ENCODE measurements at places on chromosomes 13 and 19. TPM values are rescaled to one million over a fixed set of nuclear protein-coding genes. Genes with fewer than 3 reads are reported as not detected.

TEX101 gene
- polyA plus RNA-seq, result not detected

SLC6A16 gene
- polyA plus RNA-seq, result 0.72 TPM

CAPN12 gene
- 0.45 TPM for polyA plus RNA-seq

ZNF528 gene
- polyA plus RNA-seq, result 6.2 TPM

MISP gene
- polyA plus RNA-seq, result not detected

CADM4 gene
- 5.0 TPM for polyA plus RNA-seq

ZNF480 gene
- 3.6 TPM for polyA plus RNA-seq

CD209 gene
- not detected for polyA plus RNA-seq

HIPK4 gene
- 0.12 TPM for polyA plus RNA-seq

CFD gene
- polyA plus RNA-seq, result 0.53 TPM

EBI3 gene
- polyA plus RNA-seq, result 1.8 TPM

DNA sequence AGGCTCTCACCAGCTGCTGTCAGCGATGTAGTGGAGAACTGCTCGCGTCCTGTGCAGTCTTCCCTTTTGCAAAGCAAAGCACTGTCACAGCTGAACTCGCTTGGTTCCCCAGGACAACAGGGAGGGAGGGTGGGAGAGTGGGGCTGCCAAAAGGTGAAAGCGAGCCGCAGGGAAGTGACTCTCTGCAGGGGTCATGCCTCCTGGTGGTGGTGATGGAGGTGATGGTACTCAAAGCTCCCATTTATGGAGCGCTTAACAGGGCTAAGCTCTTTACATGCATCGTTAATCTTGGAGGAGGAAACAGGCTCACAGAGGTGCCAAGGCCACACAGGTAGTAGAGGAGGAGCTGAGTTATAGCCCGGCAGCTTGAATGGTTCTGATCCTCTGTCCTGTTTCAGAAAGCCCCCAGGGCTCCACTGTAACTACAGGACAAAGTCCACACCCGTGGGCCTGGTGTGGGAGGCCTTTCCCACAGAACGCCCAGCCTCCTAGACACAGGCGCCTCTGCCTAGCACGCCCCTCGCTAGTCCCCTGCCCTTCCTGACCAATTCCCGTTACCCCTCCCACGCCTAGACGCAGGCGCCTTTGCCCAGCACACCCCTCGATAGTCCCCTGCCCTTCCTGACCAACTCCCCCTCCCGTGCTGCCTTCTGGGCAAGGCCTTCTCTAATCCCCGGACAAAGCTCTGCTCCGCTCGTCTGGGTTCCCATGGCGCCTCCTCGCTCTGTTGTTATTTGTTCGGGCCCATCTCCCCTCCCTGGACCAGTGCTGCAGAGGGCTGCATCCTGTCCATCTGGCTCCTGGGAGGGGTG is 10.7 kb downstream of the PPP1R37 start:
- no peak for DNase-seq

- no peak for DNase-seq
Measured at GRCh38 chr19:9735986-9736385, 32.6 kb downstream of the ZNF846 start.

DNA sequence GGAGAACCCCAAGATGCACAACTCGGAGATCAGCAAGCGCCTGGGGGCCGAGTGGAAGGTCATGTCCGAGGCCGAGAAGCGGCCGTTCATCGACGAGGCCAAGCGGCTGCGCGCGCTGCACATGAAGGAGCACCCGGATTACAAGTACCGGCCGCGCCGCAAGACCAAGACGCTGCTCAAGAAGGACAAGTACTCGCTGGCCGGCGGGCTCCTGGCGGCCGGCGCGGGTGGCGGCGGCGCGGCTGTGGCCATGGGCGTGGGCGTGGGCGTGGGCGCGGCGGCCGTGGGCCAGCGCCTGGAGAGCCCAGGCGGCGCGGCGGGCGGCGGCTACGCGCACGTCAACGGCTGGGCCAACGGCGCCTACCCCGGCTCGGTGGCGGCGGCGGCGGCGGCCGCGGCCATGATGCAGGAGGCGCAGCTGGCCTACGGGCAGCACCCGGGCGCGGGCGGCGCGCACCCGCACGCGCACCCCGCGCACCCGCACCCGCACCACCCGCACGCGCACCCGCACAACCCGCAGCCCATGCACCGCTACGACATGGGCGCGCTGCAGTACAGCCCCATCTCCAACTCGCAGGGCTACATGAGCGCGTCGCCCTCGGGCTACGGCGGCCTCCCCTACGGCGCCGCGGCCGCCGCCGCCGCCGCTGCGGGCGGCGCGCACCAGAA is 1.1 kb downstream of the SOX1 start:
- no peak for DNase-seq

- DNase-seq, result no peak
Measured at GRCh38 chr19:40512473-40513344, 45.9 kb downstream of the SPTBN4 start.

DNA sequence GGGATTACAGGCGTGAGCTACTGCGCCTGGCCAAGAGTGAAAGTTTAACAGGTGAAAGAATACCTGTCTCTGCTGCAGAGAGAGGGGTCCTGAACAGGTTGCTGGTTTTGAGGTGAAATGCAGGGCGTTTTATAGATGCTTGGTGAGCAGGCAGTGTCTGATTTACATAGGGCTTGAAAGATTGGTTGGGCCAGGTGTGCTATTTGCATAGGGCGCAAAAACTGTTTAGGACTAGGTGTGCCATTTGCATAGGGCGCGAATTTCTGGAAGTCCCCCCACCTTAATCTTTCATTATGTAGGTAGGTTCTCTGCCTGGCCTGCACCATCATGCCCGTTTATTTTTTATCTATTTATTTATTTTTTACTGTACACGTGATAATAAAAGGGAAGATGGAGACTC is 4.5 kb upstream of the NDUFB7 start:
- no peak for DNase-seq

- DNase-seq, result no peak
Measured at GRCh38 chr13:72097568-72097967, 230.6 kb upstream of the DACH1 start.

DNA sequence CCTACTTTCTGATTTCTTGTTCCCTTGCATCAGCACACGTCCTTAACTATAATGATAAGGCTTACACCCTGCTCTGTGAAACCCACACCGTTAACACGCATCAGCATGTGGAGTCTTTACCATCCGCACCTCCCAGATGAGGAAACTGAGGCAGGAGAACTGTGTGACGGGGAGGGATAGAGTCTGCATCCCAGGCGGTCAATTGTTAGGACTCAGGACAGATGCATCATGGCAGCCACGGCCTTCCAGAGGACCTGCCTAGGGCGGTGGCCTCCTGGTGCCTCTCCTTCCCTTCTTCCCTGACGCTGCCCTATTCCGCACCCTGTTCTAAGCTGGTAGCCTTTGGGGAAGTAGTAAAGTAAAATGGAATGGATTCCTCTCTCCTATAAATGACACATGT is 326.0 kb downstream of the TEX29 start:
- no peak for DNase-seq

- DNase-seq, result no peak
Measured at GRCh38 chr13:98775844-98776598, 23.5 kb upstream of the SLC15A1 start.

DNA sequence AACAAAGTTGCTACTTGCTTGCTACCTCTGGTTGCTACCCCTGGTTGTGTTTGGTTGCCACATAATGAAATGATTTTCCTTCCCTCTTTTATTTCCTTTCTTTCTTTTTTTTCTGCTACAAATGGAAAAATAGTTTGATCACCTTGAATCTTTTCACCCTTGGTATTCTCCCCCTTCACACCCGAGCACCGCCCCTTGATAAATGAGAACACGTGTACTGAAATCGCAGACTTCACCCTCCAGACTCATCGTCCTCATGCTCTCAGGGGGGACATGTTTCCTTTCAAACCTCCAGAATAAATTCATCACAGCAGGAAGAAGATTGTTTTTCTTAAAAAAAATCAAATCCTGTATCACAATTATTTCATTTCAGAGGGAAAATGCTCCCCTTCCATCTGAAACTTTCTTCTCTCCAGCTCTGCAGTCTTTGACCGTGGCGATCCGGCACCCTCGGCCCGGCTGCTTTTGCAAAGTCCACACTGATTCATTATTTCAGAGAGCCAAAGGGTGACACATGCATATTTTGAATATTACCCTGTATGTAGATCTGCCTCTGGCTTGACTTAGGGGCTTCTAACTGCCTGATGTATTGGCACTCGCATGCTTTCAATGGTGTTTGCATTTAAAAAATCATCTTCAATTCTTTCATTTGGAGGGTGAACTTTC is 222.6 kb upstream of the MAB21L1 start:
- no peak for DNase-seq

DNA sequence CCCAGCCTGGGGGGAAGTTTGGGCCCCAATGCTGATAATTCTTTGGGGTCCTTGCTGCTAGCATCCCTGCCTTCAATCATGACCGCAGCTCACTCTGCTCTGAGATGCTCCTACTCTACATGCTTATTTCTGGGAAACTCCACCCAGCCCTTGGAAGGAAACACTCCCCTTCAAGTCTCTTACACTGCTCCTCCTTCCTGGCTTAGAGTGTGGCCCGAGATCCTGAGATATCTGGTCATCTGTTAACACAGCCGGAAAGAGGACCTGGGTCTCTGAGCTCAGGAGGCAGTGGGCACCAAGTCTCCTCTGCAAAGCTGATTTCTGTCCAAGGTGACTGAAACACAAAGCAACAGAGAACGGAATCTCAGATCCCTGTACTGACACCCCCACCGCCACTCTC is 33.0 kb downstream of the CYP4F2 start:
- no peak for DNase-seq

DNA sequence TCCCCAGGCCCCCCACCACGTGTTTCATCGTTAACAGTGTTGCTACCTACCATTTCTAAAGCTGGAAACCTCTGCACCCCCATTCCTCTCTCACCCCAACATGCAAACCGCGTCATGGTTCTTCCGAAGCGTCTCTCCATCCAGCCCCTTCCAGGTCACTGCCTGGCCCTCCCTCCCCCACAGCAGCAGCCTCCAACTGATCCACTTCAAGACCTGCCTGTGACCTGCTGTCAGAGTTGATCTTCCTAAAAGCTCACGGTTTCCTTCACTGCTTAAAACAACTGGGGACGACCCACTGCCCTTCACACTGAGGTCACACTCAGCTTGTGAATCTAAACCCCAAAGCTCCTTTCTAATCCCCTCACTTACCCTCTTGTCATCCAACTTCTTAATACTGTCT is 47.7 kb downstream of the STK24 start:
- DNase-seq, result no peak

GRCh38 chr13:57018915-57019314 is 121.8 kb upstream of the PRR20A start:
- no peak for DNase-seq

DNA sequence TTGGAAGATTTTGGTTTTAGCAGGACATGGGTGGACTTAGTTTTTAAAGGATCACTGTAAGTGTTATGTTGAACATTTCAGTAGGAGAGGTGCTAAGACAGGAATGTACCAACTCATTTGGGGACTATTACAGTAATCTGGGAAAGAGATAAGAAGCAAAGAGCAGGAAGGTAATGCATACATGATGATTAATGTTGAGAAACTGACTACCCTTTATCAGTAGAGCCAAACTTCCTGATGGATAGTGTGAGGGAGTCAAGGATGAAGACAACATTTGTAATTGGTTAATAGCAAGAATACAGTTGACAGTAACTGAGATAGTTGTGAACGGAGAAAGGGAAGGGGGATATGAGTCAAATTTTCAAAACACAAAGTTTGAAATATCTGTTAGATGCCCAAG is 421.9 kb upstream of the PRR20A start:
- DNase-seq, result peak; percentile 82

DNA sequence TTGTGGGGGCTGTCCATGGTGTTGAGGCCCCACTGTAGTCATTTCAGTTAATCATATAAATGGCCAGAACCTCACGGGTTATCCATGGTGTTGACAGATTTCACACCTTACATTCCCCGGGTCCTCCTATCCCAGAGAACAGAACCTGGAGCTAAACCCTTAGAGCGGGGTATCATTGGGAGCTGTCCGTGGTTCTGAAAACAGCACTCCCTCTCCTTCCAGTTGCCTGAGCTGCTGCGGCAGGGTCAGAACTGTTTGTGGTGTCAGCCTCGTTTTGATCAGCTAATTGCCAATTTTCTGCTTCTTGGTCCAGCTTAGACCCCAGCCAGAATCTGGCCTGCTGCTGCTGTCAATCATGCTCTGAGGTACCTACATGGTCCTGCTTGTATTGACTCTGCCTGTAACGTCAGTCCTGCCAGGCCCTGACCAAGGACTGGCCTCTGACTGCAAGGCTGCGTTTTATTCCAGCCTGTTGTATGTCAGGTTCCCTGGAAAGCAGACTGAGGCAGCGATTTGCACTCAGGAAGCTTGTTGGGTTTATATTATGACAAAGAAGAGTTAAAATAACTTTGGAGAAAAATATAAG is 55.8 kb upstream of the KCTD15 start:
- DNase-seq, result peak; percentile 29

GRCh38 chr13:38429916-38430315 is 80.3 kb downstream of the UFM1 start:
- DNase-seq, result no peak

DNA sequence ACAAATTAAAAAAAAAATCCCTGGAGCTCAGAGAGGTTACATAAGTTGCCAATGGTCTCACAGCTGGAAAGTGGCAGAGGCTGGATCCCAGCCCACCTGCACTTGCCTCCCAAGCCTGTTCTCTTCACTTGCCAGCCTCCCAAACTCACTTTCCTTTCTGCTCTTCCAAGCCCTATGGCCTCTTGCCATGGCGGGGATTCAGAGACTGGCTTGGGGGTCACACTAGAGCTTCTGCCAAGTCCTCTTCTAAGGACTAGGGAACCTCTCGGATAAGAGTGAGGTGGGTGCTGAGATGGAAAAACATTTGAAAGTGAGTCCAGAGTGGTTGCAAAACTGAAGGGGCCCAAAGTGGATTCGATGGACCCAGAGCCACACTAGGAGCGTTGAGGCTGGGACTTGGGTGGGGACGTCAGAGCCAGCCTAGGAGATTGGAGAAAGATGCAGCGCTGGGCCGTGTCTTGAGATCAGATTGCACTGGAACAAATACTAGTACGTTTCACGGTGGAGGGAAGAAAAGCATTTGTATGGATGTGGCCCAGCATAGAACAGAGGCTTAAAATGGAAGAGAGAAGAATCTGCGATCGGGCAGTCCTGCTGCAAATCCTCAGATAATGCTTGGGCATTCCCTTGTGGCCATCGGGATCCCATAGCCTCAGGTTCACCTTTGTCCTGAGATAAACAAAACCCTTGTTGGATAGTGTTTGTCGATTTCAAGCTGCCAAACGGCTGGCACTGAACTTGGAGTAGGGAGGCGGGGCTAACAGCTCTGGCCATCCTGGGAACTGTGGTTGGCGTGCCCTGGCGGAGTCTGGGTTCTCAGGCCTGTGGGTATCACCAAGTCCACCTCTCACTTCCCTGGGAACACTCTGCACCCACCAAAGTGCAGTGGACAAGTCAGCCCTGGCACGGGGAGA is 84.8 kb downstream of the ING1 start:
- no peak for DNase-seq

GRCh38 chr13:106986033-106986484 is 418.1 kb upstream of the ARGLU1 start:
- DNase-seq, result no peak

DNA sequence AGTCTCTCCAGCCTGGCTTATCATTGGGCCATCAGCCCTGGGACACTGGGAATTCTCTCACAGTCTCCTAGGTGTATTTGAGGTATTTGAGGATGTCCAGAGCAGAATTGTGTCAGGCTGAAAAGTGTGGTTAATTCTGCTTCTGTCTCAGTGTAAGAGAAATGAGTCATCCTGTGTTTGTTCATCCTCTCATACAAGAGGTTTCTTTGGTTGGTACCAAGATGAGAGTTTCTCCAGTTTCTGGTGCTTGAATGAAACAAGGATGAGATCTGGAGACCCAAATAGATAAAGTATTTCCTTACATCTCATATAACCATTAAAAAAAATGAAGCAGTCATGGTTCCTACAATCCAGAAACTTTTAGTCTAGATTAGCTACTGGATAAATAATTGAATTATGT is 7.7 kb downstream of the ZNF253 start:
- DNase-seq, result no peak

GRCh38 chr19:33621811-33622504 is at the start of gene CHST8:
Gene CHST8, plus strand, starts transcription at chr19:33621953. Its CDS starts 67,309 bp downstream, at chr19:33689262.
- DNase-seq, result peak; percentile 11

All from endothelial cell of umbilical vein (primary cell).